ENCODE measurements at places on chromosomes 3 and 15.

GRCh38 chr3:8557298-8557697 lies 55.7 kb downstream of the LMCD1 start:
- no peak for DNase-seq

- no peak for DNase-seq
These were observed 21.7 kb upstream of the FMN1 start for GRCh38 chr15:33215941-33216872.

DNA sequence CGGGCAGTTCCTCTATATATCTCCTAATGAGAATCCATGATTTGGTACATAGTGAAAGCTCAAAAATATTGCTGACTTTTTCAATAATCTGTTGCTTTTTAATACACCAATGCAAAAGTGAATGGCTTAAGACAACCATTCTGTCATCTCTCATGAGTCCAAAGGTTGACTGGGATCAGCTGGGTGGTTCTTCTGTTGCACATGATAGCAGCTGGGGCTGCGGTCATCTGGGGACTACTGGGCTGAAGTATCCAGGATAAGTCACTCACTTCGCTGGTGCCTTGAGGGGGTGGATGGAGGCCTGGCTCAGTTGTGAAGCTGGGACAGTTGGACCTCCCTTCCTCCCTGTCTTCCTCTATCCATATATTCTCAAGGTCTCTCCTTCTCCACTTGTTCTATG lies 53.7 kb downstream of the NOX5 start:
- no peak for DNase-seq

GRCh38 chr3:141280690-141281089 lies 49.1 kb downstream of the PXYLP1 start:
- no peak for DNase-seq

GRCh38 chr15:78223396-78224022 lies 10.9 kb downstream of the ACSBG1 start:
- DNase-seq = no peak
